ENCODE measurements at places on chromosomes 16 and 17. TPM values are rescaled to one million over a fixed set of nuclear protein-coding genes. Genes with fewer than 3 reads are reported as not detected.

Gene DRG2
- 37.0 TPM for total RNA-seq

Gene HES7
- 0.26 TPM for total RNA-seq

Gene MRPL10
- 31.0 TPM for total RNA-seq

Gene CTRB2
- not detected for total RNA-seq

Gene TRAP1
- total RNA-seq, result 63.9 TPM

Data from pericardium fibroblast (primary cell).